GM13976 (cell line): ENCODE measurements at places on chromosomes 13 and 19.
A peak's percentile ranks its signal among the peaks of the same experiment; 100 is the strongest.

GRCh38 chr13:53064731-53065130, 36.1 kb downstream of the OLFM4 start:
- no peak for DNase-seq

GRCh38 chr19:1935484-1936208, 5.3 kb upstream of the CSNK1G2 start:
- DNase-seq = no peak

- DNase-seq = peak; percentile 54
Observed at GRCh38 chr13:70568571-70568970, 460.3 kb upstream of the KLHL1 start.

DNA sequence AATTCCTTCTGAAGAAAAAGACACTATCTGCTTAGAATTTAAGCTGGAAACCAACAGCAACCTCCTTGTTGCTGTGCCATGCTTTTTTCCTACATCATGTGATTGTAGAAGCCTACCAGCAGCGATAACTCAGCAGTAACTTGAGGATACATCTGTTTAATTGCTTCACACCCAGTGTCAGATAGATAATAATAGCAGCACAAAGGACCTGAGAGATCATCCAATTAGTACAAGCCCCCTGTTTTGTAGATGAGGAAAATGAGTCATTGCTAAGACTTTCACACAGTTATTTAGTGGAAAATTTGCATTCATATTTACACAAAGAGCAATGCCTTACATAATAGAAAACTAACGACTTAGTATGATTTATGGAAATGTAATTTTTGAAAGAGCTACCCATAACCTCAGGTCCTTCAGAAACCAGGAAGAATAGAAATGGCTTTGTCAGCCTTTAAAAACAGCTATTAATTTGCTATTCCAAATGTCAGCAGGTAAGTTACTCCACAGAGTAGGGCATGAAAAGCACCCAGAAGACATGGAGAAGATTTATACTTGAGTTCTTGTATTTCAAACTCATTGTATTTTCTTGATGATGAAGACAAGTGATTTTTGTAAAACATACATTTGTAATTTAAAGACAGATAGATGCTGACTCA, 93.7 kb upstream of the SGCG start:
- DNase-seq = no peak

- DNase-seq = peak; percentile 32
Observed at GRCh38 chr19:39265321-39265916, 2.8 kb upstream of the IFNL2 start.

- no peak for DNase-seq
Observed at GRCh38 chr13:83929157-83929556, 46.9 kb upstream of the SLITRK1 start.

DNA sequence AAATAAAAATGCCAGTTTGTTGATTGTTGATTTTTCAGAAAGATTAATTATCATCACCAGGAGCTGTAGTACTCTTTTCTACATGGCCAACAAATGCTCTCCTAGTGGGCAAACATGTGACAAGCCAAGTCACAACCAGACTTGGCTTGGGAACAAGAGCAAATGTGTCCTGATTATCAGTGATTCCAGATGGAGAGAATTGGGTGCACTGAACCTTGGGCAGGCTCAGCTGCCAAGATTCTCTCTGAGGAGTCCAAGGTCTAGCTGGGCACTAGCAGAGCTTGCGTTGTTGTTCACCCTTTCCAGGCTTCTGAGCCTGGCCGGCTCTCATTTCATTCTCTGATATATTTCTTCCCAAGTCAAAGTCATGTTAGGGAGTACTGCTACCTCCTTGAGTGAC, 27.3 kb upstream of the GPI start:
- DNase-seq = no peak

GRCh38 chr19:45508861-45509691, 1.8 kb downstream of the VASP start:
- peak; percentile 90 for DNase-seq

GRCh38 chr19:54426291-54426931, 11.1 kb downstream of the TTYH1 start:
- no peak for DNase-seq

- no peak for DNase-seq
Observed at GRCh38 chr19:19909654-19910053, 8.9 kb downstream of the ZNF93 start.

DNA sequence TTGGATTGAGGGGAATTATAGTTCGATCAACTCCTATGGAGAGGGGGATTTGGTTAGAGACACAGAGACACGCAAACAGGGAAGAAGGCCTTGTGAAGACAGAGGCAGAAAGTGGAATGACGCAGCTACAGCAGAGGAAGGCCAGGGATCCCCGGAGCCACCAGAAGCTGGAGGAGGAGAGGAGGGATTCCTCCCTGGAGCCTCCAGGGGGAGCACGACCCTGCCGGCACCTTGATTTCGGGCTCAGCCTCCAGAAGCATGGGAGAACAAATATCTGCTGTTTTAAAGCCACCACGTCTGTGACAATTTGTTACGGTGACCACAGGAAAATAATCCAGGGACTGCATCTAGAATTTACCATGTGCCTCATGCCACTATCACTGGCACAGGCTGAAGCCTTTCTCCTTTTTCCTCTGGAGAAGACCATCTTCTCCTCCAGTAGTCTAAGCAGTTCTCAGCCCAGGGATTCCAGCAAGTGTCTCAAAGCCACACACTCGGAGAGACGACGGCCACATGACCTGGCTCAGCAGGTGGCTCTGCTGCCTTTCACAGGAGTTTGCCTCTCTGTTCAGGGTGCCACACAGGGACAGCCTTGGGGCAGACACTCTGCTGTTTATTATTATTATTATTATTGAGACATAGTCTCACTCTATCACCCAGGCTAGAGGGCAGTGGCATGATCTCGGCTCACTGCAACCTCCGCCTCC, 39.9 kb upstream of the CCNE1 start:
- DNase-seq = peak; percentile 60

DNA sequence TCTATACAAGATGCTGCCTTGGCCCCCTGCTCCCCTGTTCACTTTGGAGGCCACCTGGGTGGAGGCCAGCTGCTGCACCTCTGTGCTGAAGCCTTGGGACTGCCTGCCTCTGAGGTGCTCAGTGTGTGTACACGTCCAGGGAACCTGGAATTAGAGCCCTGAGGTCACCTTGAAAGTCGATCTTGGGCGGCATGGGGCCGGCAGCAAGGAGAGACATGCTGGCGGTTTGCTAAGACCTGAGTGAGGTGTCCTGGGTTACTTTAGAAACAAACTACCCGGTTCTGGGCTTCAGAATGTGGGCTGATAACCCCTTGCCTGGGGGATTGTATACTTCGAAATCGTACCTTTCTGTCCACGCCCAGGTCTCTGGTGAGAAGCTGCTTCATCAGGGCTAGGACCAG, 25.5 kb downstream of the TSSK6 start:
- no peak for DNase-seq

GRCh38 chr19:2798733-2799132, 13.4 kb downstream of the THOP1 start:
- DNase-seq = no peak

- DNase-seq = no peak
Observed at GRCh38 chr13:112938680-112939079, 30.3 kb upstream of the MCF2L start.

DNA sequence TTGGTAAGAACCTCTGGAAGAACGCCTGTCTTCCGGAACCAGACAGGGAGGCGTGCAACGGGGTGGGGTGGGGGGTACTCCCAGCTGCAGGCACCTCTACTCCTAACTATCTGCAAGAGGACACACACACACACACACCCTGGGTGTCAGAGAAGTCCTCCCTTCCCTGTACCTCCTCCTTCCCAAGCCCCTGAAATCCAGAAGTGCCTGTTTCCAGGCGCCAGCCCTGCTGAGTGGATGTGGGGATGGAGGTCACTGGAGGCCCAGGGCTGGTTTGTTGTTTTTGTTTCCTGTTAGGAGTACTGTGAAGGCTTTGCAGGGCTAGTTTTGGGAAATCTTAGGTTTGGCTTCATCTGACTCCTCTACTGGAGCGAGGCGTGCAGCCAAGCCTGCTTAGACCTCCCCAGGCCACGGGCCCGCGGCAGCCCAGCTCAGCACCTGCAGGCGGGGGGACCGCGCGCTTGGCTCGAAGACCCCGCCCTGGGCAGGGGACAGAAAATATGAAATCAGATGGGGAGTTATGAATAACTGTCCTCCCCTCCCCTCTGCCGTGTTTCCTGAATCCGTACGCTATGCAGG, 36.4 kb downstream of the SOX1 start:
- DNase-seq = no peak

DNA sequence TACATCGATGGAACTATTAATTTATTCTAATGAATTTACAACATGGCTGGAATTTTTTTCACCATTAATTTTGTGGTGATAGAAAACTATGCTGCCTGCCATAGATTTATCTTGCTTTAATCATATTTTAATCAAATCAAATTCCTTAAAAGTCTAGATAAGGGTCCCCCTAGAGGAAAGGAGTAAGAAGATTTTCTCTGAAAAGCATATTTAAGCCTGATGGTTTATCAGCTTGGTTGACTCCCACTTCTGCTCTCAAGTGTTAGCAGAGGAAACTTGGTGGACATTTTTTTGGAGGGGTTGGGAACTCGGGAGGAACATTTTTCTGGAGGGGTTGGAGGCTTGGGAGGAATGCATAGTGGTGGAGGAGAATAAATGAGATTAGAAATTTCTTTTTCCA, 253.3 kb downstream of the KCNRG start:
- DNase-seq = no peak

- DNase-seq = peak; percentile 34
Observed at GRCh38 chr19:2478278-2478755, 2.4 kb downstream of the GADD45B start.

DNA sequence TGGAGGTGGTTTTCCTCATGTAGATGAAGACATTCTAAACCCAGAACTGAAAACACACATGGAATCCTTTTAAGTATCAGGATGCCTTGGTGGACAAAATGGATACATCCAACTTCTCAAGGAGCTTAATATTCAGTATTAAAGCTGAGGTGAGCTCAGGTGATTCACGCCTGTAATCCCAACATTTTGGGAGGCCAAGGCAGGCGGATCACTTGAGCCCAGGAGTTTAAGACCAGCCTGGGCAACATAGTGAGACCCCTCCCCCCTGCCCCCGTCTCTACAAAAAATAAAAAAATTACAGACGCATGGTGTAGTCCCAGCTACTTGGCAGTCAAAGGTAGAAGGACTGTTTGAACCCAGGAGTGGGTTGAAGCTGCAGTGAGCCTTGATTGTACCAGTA, 28.8 kb downstream of the DPRX start:
- DNase-seq = no peak

DNA sequence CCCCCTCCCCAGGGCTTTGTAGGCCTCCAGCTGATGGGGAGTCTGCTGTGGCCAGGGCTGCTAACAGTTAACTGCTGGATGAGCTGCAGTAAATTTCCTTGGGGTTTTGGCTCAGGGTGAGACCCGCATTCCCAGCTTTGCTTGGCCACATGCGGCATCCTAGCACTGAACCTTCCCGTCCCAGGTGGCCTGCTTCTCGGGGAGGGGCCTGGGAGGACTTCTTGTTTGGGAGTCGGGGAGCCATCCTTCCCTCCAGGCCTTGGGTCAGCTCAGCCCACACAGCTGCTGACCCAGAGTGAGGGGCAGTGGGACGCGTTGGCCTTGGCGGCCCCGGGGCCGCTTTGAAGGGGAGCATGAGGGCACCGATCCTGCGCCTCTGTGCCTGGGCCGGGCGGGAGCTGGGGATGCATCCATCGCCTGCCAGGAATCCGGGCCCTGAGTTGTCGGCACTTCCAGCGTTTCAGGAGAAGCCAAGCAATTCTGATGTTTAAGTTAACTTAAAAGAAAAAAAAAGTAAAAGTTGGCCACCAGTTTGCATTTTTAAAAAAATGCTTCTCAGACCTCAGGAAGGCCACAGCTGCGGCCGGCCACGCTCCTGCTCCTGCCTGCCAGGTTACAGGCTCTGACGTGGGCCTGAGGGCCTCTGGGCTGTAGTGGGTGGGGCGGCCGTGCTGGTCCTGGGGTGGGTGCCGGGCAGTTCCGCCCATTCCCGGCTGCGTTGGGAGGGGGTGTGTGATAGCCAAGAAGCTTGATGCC, 27.7 kb downstream of the CRTC1 start:
- DNase-seq = no peak

- no peak for DNase-seq
Observed at GRCh38 chr19:1106841-1107660, 3.3 kb downstream of the GPX4 start.

- DNase-seq = no peak
Observed at GRCh38 chr19:2345794-2346663, 14.0 kb upstream of the TMPRSS9 start.

DNA sequence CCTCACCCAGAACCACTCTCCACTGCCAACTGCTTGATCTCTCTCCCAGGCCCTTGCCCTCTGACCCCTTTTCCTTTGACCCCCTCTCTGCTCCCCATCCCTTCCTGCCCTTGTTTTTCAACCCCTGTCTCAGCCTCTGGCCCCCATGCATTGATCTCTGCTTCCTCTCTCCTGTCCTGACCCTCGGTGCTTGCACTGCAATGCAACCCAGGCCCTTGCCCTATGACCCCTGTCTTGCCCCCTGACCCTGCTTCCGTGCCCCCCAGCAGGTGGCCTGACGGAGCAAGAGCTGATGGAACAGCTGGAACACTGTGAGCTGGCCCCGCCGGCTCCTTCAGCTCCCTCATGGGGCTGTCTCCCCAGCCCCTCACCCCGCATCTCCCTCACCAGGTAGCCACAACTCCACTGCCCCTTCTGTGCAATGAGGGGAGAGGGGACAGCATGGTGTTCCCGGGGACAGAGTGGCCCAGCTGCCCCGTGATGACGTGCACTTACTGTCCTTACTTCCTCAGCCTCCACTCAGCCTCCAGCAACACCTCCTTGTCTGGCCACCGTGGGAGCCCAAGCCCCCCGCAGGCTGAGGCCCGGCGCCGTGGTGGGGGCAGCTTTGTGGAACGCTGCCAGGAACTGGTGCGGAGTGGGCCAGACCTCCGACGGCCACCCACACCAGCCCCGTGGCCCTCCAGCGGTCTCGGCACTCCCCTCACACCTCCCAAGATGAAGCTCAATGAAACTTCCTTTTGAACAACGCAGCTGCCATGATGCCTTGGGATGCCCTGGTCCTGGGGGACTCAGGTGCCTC, 10.5 kb upstream of the LTBP4 start:
- DNase-seq = no peak

DNA sequence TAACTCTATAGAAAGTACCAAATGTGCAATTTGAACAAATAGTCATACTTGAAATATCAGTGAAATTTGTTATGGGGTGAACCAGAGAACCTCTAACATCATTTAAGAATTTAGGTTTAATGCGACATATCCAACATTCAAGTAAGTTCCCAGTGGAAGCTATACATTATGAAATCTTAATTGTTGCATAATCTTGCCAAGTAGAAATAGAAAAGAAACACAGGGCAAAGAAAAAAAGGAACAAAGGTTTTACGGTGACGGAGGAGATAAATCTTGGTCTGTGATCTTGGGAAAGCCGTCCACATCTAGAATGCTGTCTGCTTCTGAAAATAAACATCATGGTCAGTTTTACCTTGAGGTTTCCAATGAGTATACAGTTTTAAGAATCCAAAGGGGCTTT, 445.7 kb downstream of the RFC3 start:
- DNase-seq = no peak

DNA sequence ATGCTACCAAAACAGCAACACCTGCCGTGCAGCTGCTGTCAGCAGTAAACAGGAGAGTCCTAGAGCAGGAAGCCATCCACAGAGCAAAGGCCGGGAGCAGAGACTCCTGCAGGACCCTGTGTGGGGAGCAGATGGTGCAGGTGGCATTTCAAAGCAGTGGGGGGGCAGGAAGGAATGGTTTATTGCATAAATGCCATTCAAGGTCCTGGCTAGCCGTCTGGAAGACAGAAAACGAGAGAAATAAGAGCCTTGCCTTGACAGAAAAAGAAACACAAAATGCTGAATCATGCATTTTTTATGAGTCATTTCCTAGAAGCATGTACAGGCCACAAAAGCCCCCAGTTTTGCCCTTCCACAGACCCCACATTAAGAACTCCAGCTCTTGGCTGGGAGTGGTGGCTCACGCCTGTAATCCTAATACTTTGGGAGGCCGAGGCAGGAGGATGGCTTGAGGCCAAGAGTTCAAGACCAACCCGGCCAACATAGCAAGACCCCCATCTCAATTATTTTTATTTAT, 5.4 kb downstream of the RSPH6A start:
- no peak for DNase-seq
